AG04449 (cell line): ENCODE measurements at places on chromosomes 5 and 9.

GRCh38 chr5:96516631-96517071 lies 83.6 kb upstream of the PCSK1 start:
- DNase-seq, result no peak

DNA sequence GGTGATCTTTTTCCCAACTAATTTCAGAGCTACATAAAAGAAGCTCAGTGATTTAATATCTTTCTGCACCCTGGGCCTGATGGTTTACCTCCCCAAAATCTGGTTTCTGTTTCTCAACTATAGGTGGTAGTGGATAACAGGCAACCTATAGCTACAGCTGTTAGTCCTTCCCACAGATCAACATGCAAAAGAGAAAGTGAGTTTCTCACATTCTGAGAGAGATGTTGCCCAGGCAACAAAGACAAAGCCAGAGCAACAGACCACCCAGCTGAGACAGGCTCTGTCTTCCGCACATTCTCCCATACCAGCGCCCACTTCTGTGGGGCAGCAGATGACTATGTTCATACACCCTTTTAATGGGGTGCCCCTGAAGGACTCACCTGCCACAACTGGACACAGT lies 40.7 kb upstream of the PPP2R2B start:
- DNase-seq, result no peak

DNA sequence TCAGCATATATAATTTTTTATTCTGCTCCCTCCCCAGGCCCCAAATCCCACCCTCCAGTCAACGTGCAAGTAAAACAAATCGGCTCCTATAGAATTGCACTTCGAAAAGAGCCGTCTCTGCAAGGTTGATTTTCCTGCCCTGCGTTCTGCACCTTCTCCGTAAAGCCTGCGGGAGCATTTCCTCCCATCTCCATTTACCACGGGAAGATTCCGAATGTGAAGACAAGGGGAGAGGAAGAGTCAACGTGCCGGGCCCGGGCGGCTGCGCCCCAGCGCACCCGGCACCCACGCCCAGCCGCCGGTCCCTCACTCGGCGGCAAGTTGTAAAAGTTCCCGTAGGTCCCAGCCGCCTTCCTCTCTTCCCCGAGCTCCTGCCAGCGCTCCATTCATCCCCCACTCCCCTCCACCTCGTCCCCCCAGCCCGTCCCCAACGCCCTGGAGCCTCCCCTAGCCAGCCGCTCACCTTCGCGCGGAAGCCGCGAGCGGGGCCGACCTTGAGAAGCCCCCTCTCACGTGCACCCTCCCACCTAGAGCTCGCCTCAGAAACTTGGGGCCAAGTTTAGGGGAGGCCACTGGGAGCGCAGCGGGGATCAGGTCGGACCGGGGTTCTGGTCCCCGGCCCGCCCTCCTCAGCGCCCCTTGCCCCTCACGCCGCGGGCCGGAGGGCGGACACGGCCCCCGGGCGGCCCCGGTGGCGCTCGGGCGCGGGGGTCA lies 431 bp downstream of the BNC2 start:
- DNase-seq, result no peak

GRCh38 chr5:58891086-58891970 lies 308.5 kb downstream of the RAB3C start:
- DNase-seq, result peak; percentile 62

- no peak for DNase-seq
These were observed 354.3 kb upstream of the ACTBL2 start for GRCh38 chr5:57836921-57837320.

DNA sequence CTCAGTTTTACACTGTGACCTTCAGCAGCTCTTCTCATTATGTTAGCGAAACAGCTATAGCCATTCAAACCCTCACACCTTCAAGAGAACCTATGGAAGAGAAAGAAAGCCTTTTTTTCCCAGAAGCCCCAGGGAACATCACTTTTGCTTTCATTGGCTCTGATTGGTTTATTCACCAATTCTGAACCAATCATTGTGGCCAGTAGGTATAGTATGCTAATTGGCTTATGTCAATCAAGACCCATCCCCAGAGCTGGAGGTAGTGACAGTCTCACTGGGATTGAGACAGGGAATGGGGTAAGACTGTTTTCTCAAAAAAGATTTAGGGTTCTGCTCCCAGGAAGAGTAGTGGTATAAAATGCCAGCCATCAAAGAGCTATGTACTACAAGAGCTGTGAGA lies 74.1 kb upstream of the FSD1L start:
- no peak for DNase-seq

DNA sequence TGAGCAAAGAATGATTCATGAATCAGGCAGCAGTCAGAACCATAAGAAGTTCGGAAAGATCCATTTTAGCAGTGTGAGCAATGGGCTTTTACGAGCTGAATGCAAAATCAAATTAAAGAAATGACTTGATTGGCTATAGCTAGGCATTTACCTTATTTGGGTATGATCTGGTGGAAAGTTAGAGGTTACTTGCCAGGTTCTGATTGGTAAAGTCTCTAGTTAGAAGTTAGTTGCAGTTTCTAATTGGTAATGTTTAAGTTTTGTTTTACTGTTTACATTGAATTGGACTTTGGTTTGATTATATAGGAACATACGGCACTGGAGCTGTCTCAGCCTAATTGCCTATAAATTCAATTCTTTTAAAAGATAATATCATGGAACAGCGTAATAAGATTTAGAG lies 97.9 kb downstream of the ITGA1 start:
- DNase-seq, result no peak

DNA sequence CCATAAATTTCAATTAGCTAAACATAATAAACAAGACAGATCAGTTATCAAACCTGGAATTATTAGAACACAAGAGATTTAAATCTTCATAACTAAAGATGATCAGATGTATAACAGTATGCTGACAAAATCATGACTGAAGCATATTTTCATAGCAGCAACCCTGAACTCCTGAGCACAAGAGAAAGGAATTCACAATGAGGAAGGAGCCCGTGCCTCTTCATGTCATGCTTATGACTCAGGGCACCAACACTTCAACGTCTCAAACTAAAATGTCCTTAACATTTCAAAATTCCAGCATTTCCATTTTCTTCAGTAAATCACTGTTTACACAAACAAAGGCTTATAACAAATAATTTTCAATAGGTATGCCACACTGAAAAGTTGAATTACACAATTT lies 6.7 kb downstream of the AP3B1 start:
- DNase-seq, result peak; percentile 52

DNA sequence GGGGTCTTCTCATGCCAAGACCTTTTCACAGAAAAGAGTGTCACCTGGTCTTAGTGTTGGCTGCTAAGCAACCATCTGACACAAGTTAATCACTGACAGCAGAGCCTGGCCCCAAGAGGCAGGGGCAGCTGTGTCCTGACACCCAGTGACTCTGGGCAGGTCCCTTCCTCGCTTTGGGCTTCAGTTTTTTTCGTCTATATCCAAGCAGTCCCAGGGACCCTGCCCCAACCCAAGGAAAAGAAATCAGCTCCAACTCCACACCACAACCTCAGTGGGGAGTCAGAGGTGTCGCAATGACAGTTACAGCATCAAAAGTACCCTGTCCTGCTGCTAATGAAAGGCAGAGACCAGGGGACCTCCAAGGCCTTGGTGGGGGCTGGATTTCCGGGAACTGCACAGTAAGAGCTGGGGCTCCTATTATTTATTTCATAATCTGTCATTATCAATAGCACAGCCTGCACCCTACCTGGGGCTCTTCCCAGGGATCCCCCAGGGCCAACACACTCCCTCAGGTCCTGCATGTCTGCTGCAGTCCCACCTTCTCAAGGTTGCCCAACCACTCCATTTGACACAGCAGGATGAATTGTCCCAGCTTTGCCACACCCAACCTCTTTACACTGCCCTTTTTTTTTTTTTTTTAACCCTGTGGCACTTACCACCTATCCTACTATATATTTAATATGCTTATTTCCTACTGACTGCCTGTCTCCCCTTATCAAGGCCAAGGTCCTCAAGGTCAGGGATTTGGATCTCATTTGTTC lies 9.4 kb downstream of the ANKS6 start:
- DNase-seq, result no peak

DNA sequence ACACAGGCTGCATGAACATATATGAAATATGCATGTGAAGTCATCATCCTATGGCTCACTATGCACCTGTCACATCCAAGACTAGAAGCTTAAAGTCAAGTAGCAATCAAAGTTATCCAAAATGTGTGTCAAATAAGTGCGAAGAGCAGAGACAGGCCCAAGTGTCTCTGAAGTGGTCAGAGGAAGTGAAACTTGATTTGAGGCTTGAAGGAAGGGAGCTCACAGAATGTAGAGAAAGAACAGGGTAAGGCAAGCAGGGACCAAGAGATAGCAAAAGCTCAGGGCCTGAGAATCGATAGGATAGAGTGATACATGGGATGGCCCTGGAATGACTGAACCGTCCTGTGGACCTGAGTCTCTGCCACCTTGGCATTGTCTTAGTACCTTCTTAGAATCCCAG lies 274.3 kb upstream of the TRPC7 start:
- no peak for DNase-seq

DNA sequence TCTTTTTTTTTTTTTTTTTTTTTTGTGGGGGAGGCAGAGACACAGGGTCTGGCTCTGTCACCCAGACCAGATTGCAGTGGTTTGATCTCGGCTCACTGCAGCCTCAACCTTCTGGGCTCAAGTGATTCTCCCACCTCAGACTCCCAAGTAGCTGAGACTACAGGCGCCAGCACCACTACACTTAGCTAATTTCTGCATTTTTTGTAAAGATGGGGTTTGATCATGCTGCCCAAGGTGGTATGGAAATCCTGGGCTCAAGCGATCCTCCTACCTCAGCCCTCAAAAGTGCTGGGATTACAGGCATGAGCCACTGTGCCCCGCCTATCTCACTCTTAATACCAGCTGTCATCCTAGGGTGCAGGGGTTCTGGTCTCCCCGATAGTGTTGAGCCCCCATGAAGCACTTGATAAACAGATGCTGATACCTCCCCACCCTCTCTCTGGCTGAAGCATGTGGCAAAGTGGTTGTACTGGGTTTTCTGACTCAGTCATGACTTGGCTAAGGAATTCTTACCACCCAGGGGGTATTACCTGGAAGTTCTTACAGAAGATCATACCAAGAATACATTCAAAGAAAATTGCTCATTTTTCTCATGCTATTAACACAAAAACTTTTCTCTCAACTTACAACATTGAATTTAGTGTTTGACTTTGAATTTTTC lies 110.2 kb upstream of the DAPK1 start:
- no peak for DNase-seq

DNA sequence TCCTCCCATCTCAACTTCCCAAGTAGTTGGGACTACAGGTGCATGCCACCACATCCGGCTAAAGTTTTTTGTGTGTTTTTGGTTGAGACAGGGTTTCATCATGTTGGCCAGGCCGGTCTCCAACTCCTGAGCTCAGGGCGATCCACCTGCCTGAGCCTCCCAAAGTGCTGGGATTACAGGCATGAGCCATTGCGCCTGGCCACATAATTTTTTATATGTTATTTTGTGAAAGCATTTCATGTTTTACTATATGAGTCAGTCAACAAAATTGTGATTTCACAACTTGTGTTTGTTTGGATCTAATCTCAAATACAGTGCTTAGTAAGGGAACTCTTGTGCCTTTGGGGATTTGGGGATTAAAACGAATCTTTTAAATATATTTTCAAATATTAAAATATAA lies 20.0 kb upstream of the FAM120AOS start:
- DNase-seq, result no peak

DNA sequence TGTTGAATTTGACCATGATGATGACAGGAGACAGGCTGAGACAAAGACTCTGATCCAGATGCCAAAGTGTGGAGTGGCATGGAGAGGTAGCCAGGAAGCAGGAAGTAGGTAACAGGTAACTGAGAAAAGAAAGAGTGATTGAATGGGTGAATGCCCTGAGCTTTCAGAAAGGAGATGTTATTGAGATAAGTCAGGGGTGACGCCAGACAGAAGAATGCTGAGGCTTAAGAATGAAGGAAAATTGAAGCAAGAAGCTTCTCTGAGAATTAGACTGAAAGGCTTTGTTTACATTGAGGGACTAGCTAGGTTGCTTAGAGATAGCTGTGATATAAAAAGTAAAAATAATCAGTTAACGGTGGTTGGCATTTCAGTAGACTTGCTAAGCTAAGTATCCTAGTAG lies 165.7 kb downstream of the PSAT1 start:
- DNase-seq, result peak; percentile 23

DNA sequence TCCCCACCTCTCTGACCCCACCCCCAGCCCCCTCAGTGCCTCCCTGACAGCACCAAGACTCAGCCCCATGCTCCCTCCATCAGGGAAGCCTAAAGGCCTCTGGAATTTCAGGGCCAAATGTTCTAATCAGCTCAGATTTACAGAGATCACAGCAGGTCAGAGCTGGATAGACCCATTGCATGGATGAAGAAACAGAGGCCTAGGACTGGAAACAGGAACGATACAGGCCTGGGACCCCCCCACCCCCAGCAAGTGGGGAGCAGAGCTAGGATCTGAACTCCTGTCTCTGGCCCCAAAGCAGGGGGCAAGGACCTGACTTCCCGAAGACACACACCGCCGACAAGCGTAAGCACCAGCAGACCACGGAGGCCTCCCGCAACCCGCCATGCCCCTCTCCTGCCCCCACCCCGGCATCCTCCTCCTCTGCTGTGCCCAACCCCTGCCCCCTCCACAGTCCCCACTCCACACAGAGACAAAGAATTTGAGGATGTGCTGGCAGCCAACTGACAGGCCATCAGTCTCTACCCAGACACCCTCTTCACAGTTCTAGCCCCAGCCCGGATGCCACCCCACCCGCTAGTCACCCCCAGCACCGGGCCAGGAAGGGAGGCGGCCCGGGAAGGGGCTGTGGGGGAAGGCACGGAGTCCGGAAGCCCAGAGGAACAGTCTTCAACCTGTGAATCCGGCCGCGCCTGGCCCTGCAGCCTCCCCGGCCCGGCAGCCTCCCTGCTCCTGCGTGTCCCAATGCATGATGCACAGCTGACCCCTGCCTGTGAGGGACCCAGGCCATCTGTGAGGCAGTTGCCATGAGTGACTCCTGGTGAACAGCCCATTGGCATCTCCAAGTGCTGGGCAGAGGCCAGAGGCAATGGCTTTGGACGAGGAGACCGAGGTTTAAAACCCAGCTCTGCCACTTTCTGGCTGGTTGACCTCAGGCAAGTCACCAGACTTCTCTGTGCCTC lies 31.3 kb downstream of the NDUFA8 start:
- no peak for DNase-seq

- no peak for DNase-seq
These were observed 110.4 kb upstream of the SLC27A6 start for GRCh38 chr5:128854931-128855330.
